ENCODE measurements at places on chromosomes 11 and 22.

DNA sequence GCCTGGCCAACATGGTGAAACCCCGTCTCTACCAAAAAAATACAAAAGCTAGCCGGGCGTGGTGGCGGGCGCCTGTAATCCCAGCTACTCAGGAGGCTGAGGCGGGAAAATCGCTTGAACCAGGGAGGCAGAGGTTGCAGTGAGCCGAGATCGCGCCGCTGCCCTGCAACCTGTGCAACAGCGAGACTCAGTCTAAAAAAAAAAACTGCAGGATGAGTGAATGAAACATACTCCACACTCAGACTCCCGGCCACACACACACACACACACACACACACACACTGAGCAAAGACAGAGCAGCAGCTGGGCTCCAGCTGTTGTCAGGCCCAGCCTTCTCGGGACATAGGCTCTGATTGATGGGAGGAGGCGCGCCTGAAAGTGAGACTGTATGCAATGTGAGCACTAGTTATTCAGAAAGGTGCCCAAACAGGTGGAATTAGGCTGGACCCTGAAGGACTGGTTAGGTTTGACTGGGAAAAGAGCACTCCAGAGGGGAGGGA is 1.5 kb upstream of the PLEKHA7 start:
- no peak for DNase-seq

GRCh38 chr11:69947793-69948255 is 128.6 kb upstream of the FGF3 start:
- no peak for DNase-seq

- no peak for DNase-seq
Measured at GRCh38 chr11:12784445-12784844, 110.2 kb downstream of the TEAD1 start.

GRCh38 chr11:61713906-61714305 is 33.7 kb downstream of the DAGLA start:
- no peak for DNase-seq

DNA sequence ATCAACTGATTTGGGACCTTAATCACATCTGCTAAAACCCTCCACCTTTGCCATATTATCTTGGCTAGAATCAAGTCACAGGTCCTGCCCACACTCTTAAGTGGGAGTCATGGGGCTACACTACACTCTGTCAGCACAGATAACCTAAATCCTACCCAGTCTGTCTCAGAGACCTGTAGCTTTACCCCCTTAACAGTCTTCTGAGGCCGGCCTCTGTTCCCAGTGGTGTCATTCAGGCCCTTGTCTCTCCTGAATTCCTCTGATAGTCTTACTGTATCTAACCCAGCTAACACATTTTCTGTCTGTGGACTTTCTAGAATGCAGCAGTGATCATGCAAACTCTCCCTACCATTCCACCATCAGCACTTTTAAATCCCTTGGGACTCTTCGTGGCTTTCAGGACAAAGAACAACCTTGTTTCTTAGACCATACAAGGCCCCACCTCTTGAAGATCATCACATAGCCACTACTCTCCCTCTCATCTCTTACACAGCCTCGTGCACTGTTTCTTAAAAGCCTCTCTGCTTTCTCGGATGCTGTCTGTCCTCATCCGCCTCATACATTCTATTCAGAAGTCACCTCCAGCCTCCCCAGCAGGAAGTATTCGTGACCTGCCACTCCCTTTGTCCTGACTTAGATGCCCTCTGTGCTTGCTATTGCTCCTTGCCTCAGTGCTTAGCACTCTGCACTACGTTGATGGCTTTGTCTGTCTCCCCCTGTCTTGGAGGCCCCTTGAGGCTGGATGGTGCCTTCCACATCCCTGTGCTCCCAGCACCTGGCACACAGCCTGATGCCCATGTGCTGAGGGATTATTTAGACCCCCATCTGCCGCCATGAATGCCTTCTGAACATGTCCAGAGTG is 57.9 kb downstream of the PANX1 start:
- no peak for DNase-seq

GRCh38 chr11:3144296-3145205 is 20.6 kb downstream of the OSBPL5 start:
- DNase-seq = no peak

DNA sequence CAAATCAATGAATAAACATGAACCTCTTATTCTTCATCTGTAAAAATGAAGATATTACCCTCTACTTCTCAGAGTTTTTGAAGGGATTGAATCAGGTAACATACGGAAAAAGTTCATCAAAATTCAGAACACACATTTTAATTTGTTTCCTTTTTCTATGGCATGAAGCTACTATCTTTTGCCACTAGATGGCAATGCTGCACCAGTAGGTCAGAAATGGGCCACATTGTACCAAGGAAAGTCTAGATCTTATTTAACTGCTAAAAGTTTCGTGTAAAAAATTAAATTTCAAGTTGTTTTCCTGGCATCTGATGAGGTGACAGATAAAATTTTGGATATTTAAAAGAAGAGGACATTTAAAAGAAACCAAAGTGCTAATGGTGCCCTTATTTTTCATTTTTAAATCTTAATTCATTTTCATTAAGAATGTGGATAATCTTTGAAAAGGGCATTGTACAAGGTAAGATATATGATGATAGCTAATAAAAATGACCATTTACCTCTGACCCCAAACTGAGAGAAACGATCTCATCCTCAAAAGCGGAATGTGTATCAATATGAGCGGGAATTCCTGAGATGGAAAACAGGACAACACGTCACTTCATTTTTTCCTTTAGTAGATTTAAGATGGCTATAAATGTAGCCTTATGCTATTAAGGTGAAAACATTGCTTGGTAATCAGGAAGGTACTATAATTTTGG is 16.1 kb downstream of the ALKBH8 start:
- peak; percentile 26 for DNase-seq

DNA sequence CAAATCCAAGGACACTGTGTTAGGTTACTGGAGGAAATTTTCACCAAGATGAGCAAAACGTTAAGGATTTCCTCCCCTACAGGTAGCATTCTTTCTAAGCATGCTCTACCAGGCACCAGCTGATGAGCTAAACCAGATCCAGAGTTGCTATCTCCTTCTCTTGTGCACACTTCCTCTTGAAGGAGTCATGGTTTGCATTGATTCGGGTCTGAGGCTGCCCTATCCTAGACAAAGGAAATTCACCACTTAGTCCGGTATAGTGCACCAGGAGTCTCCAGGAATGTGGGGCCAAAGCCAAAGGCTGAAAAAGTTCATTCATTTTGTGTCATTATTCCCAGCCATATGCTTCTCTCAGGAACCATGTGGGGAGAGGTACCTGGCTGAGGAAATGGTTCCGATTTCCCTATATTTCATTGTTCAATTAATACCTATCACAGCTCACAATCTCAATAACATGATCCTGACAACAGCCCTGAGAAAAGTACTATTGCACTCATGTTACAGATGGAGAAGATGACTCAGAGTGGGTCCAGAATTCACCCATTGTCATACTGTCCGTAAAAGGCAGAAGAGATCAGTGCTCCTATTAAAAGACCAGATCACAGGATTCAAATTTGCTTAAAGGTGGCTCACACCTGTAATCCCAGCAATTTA is 39.1 kb downstream of the SLC35F2 start:
- no peak for DNase-seq

GRCh38 chr22:39999144-39999757 is 4.5 kb downstream of the FAM83F start:
- no peak for DNase-seq

DNA sequence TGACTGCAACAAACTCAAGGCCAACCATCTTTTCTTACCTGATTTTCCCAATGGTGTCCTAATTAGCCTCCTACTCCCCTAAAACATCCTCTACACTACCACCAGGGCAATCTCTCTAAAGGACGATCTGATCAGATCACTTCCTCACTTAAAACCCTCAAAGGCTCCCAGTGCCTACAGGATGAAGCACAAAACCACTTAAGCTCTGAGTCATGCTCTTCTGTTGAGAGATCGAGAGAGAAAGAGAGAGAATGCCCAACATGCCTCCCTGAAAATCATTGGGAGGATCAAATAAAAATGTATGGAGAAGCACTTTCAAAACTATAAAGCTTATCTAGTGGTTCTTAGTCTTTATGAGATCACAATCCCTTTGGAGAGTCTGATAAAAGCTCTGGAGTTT is 171.1 kb downstream of the CADM1 start:
- DNase-seq = no peak

DNA sequence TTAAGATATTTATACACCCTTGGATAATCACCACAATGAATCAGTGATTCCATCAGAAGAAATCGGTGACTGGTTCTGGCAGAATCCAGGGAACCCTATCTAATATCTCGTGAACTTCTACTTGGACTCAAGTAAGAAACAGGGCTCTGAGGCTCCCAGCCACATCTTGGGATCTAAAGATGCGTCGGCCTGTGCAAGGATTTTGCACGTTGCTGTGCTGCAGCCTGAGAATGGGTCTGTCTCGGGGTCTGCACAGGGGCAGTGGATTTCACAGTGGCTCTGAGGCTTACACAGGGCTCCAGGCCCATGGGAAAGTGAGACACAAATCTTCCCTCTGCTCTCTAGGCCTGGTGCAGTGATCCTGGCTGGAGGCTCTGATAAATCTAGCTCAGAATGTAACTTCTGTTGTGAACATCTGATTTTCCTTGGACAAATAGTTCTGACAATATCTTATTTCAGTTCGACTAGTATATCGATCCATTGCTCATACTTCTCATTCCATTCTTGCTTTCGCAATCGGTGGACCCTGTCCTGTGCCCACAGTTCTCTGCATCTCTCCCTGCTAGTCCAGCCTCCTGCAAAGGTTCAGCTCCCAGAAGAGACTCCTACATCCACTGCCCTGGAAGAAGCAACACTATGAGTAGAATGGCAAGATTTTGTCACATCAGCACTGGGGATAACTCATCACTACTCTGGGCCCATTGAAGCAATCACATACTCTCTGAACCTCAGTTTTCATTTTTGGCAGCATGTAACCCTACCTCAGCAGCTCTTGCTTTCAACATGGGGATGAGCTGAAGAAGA is 105.5 kb upstream of the TOP3B start:
- DNase-seq = no peak

- no peak for DNase-seq
Measured at GRCh38 chr11:44529895-44530412, 35.5 kb upstream of the CD82 start.

DNA sequence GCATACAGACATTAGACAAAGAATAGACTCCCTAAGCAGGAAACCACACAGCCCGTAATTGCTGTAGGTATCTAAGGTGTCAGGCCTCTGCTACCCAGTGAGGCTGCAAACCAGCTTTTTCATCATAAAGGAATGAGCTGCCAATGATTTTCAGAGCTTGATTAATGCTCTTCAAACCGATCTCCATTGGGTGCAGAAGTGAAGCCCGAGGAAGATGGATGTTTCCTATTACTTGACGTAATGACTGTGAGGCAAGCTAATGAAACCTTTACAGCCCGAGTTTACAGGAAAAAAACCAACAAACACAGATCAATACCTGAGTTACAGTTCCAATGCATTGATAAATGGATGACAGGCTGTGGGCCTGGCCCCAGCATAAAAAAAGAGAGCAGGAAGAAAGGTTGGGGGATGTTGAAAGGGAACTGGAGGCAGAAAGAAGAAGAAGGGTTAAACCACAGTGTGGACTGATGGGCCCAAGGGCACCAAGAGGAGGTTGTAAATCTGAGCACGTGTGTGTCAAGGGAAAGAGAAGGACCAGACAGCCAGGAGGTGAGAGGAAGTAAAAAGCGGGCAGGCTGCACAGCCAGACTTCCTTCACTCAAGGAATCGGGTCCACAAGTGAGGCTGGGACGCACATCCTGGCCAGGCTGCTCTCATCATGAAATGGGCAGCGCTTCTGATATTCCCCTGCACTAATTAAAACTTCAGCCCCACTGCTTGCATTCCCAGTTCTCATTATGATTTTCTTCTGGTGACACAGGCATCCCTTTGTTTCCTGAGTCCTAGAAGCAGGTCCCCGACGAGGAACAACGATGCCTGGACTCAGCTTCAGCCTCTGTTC is 70.6 kb upstream of the NTM start:
- no peak for DNase-seq

DNA sequence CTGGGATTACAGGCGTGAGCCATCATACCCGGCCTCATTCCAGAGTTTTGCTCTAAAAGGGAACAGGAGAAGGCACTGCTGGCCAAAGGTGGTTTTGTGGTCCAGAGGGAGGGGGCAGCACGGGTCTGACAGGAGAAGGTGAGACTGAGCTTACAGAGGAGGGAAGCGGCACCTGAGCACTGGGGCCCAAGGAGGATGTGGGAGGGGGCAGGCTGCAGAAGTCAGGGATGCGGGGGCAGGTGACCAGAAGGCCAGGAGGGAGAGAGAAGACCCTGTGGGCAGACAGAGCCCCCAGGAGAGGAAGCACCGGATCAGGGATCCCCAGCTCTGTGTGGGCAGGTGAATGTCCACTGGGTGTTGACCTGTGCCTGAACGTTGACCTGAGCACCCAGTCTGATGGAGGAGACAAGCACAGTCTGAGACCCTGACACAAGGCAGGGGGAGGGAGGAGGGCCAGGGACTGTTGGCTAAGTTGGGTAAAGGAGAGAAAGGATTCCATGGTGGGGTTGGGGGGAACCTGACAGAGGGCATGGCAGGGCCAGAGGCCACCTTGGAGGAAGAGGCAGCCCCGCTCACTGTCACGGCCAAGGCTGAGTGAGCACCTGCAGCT is 12.0 kb upstream of the PRR5 start:
- no peak for DNase-seq

GRCh38 chr11:44590769-44591168 is 25.3 kb downstream of the CD82 start:
- DNase-seq = no peak

DNA sequence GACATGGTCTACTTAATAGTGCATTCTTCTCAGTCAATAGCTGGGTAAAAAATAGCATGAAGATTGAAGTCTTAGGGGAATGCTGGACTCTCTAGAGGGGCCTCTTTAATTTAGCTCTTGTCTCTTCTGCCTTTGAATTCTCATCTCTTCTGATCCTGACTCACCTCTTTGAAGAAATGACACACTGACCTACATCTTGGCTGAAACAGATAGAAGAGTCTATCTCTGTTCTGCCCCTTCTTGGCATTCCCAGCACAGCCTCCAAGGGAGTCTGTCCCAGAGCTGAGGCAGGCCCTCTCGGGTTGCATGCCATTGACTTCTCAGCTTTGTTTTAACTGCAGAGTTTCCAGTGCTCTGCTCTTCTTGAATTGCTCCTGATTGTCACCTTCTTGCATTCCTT is 55.7 kb downstream of the PTPRJ start:
- no peak for DNase-seq

GRCh38 chr11:125588505-125588904 is 4.1 kb upstream of the STT3A start:
- no peak for DNase-seq

- DNase-seq = no peak
Measured at GRCh38 chr11:29200791-29201562, 815.9 kb downstream of the KCNA4 start.

DNA sequence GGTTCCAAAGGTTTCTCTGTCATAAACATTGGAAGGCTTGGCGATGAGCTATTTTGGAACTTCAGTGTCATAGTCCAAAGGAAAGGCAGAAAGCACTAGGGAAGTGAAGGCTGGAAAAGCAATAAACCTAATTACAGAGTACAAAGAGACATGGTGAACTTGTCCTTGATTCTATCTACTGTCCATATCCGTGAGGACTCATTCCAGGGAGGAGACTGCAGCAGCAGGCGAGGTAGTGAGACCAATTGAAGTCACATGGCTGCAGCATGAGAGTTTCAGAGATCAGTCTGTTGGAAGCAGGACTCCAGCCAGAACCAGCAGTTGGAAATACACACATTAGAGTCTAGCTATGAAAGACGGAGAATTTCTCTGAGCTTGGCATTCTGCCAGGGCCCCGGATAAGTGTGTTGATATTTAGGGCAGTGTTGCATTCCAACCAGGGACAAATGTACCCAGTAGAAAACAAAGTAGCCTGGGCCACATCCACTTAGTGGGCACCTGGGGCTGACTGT is 54.1 kb upstream of the ARHGAP42 start:
- no peak for DNase-seq
